Lung (tissue), 17 donors: ENCODE measurements at places on chromosomes 16 and 17. TPM values are rescaled to one million over a fixed set of nuclear protein-coding genes. Genes with fewer than 3 reads are reported as not detected.

Gene ITGAX
- 134 TPM for total RNA-seq

Gene KRTAP9-9
- not detected for total RNA-seq

Gene OTOA
- total RNA-seq: 0.18 TPM

Gene IL17C
- total RNA-seq: not detected

Gene GINS3
- 5.1 TPM for total RNA-seq

Gene CDH16
- 1.7 TPM for total RNA-seq

Gene ZPBP2
- total RNA-seq: not detected

Gene ITGA2B
- total RNA-seq: 9.2 TPM

Gene TEKT3
- 5.4 TPM for total RNA-seq

Gene TEKT1
- total RNA-seq: 18.5 TPM

Gene NPIPA5
- total RNA-seq: not detected

Gene GRAPL
- 3.9 TPM for total RNA-seq

Gene LITAFD
- total RNA-seq: not detected

DNA sequence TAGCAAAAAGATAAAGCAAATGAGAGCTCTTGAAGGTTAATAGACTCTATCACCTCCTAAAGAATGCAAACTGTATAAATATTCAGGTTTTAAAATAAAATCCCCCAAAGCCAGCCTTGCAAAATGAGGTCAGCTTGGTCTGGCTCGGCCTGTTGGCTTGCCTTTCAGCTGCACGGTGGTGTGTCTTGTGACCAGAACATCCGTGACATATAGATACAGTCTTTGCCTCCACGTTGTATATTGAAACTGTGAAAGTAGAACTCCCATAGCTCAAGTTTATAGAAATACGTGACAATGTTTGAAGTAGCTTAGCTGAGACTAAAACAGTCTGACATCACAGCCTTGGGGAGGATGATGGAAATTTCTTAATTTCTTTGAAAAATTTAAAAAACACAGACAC lies 236.6 kb upstream of the MYOCD start:
- no peak for DNase-seq
- no peaks in the 10 kb centered on the region for H3K4me1 ChIP-seq
- H3K27me3 ChIP-seq: no peaks in the 10 kb centered on the region
- no peaks in the 10 kb centered on the region for H3K36me3 ChIP-seq
- no peak overlapping the region for H3K4me3 ChIP-seq

DNA sequence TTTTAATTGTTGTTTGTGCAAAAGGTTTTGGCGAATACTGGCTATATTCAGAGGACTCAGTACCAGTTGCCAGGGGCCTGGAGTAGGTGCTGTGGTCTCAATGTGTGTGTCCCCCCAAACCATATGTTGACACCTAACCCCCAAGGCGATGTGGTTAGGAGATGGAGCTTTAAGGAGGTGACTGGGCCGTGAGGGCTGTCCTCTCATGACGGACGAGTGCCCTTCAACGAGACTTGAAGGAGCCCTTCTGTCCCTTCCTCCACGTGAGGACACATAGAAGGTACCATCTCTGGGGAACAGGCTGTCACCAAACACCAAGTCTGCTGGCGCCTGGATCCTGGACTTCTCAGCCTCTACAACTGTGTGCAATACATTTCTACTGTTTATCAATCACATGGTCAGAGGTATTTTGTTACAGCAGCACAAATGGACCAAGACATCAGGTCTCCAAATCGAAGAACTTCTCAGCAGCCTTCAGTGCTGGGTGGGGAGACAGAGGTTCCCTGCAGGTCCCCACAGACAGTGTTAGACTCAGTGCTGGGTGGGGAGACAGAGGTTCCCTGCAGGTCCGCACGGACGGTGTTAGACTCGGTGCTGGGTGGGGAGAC lies 24.8 kb upstream of the METRNL start:
- no peaks in the 10 kb centered on the region for H3K4me1 ChIP-seq
- no peaks in the 10 kb centered on the region for H3K27me3 ChIP-seq
- H3K4me3 ChIP-seq: no peak overlapping the region
- H3K27ac ChIP-seq: no peak overlapping the region
- peak; percentile 6 for DNase-seq

DNA sequence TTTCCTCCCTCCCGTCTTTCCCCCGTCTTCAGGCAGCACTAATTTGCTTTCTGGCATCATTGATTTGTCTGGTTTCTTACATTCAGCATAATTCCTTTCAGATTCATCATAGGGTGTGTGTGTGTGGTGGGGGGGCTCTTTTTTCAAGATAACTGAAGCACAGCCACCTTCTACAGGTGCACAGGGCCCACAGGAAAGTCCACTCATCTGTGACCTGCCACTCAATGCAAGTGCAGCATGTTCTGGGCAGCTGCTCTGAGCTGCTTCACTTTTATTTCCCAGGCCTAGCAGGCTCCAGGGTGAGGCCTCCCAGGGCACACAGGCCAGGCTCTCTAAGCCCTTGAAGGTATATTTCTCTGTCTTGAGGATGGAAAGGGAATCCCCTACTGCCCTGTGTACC lies 35.2 kb upstream of the MYH10 start:
- no peak overlapping the region for H3K27ac ChIP-seq

- H3K36me3 ChIP-seq: peaks cover 38% of the 10 kb centered on the region
- H3K4me1 ChIP-seq: no peaks in the 10 kb centered on the region
- no peaks in the 10 kb centered on the region for H3K27me3 ChIP-seq
- H3K4me3 ChIP-seq: no peak overlapping the region
These were observed 119.6 kb downstream of the SPAG9 start for GRCh38 chr17:51000835-51001638.

- no peaks in the 10 kb centered on the region for H3K27me3 ChIP-seq
- no peak overlapping the region for H3K4me3 ChIP-seq
- no peaks in the 10 kb centered on the region for H3K36me3 ChIP-seq
- H3K27ac ChIP-seq: no peak overlapping the region
These were observed 42.9 kb downstream of the HAPSTR1 start for GRCh38 chr16:9134306-9134705.

GRCh38 chr17:60167065-60167741 lies 17.4 kb downstream of the CA4 start:
- H3K27ac ChIP-seq: no peak overlapping the region
- no peak overlapping the region for H3K4me3 ChIP-seq
- peaks cover 20% of the 10 kb centered on the region for H3K4me1 ChIP-seq

DNA sequence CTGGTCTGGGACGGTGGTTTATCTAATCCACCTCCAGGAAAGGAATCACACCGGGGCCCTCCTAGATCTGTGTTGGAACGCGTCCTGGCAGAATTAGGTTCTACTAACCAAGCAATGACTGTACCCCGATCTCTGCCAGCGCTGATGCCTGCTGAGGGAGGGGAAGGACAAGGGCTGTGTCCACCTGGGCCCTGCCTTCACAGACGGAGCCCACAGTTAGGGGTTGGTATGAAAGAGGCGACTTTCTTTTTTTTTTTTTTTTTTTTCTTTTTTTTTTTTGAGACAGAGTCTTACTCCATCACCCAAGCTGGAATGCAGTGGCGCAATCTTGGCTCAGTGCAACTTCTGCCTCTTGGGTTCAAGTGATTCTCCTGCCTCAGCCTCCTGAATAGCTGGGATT lies 9.9 kb upstream of the KRT19 start:
- H3K4me3 ChIP-seq: no peak overlapping the region
- no peak for DNase-seq
- H3K4me1 ChIP-seq: no peaks in the 10 kb centered on the region
- no peaks in the 10 kb centered on the region for H3K27me3 ChIP-seq

DNA sequence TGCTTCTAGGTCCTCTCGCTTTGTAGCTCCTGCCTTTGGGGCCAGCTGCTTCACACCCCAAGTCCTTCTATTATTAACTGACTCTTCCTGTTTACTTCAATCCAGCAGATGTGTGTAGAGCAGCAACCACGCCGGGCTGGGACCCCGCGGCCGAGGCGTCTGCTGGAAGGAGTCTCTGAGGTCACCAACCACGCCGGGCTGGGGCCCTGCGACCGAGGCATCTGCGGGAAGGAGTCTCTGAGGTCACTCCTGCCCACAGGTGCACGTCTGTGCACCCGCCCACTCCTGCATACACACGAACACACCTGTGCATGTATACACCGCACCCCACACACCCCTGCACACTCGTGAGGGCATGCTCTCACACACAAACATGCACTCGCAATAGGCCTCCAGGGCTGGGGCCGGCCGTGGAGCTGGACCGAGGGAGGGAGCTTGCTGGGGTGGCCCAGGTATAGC lies 7.8 kb upstream of the TEX19 start:
- H3K4me1 ChIP-seq: peaks cover 4% of the 10 kb centered on the region
- H3K36me3 ChIP-seq: no peaks in the 10 kb centered on the region
- H3K27me3 ChIP-seq: no peaks in the 10 kb centered on the region
- peak; percentile 32 for DNase-seq

GRCh38 chr17:81523402-81524038 lies 4.7 kb upstream of the FSCN2 start:
- H3K36me3 ChIP-seq: no peaks in the 10 kb centered on the region
- no peak overlapping the region for H3K27ac ChIP-seq
- no peak for DNase-seq
- H3K4me1 ChIP-seq: no peaks in the 10 kb centered on the region
- no peaks in the 10 kb centered on the region for H3K27me3 ChIP-seq
- no peak overlapping the region for H3K4me3 ChIP-seq

GRCh38 chr17:55177855-55178217 lies 86.9 kb upstream of the HLF start:
- H3K4me1 ChIP-seq: no peaks in the 10 kb centered on the region
- H3K36me3 ChIP-seq: no peaks in the 10 kb centered on the region
- DNase-seq: no peak
- H3K27me3 ChIP-seq: no peaks in the 10 kb centered on the region
- H3K4me3 ChIP-seq: no peak overlapping the region
- no peak overlapping the region for H3K27ac ChIP-seq

GRCh38 chr17:1640329-1641064 lies 5.0 kb downstream of the SCARF1 start:
- H3K27ac ChIP-seq: peak overlapping the region; percentile 1
- H3K27me3 ChIP-seq: no peaks in the 10 kb centered on the region
- DNase-seq: no peak
- peaks cover 22% of the 10 kb centered on the region for H3K4me1 ChIP-seq

DNA sequence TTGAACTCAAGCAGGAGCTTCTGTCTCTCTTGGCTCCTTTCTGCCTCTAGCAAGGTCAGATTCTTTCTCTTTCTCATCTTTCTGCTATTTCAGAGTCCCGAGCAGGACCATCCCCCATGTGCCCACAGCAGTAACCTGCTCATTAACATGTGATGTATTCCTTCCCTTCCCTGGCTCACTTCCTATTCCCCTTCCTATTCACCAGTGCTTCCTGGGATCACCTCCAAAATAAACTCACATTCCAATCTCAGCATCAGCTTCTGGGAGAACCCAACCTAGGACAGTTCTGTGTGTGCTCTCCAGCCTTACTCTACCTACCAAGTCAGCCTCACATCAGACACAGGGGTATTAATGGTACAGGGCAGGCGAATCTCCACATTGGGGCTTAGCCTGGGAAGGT lies 546.4 kb upstream of the SALL1 start:
- no peak overlapping the region for H3K4me3 ChIP-seq
- no peak for DNase-seq
- H3K36me3 ChIP-seq: no peaks in the 10 kb centered on the region
- no peaks in the 10 kb centered on the region for H3K27me3 ChIP-seq

GRCh38 chr16:24286741-24287405 lies 30.7 kb downstream of the CACNG3 start:
- no peak overlapping the region for H3K4me3 ChIP-seq
- no peaks in the 10 kb centered on the region for H3K27me3 ChIP-seq
- H3K36me3 ChIP-seq: no peaks in the 10 kb centered on the region
- H3K27ac ChIP-seq: no peak overlapping the region

- H3K27ac ChIP-seq: no peak overlapping the region
- H3K36me3 ChIP-seq: no peaks in the 10 kb centered on the region
- no peak overlapping the region for H3K4me3 ChIP-seq
- no peaks in the 10 kb centered on the region for H3K4me1 ChIP-seq
These were observed 25.9 kb upstream of the SMURF2 start for GRCh38 chr17:64687961-64688360.

- H3K27me3 ChIP-seq: peaks cover 7% of the 10 kb centered on the region
- H3K36me3 ChIP-seq: no peaks in the 10 kb centered on the region
- DNase-seq: no peak
These were observed 166.7 kb downstream of the RBFOX3 start for GRCh38 chr17:79444198-79444597.

DNA sequence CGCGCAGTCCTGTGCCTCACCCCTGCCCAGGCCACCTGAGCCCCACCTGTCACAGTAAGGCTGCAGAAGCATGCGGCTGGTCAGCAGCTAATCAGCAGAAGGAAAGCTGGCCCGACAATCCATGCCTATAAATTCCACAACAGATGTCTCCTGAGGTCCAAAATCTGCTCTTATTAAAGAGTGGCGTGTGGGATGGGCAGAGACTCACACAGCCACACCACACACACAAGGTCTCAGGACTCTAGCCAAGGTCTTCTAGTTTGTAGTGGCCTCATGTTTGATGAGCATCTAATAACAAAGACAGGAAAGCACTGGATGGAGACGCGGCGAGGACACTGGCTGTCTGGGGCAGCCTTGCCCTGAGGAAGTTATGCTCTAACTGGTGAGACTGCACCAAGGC lies 55.9 kb downstream of the ANKRD11 start:
- H3K27me3 ChIP-seq: no peaks in the 10 kb centered on the region
- no peak for DNase-seq
- H3K4me3 ChIP-seq: no peak overlapping the region
- H3K36me3 ChIP-seq: no peaks in the 10 kb centered on the region
- H3K27ac ChIP-seq: no peak overlapping the region

- H3K27me3 ChIP-seq: no peaks in the 10 kb centered on the region
- H3K27ac ChIP-seq: no peak overlapping the region
- H3K4me1 ChIP-seq: no peaks in the 10 kb centered on the region
- no peak overlapping the region for H3K4me3 ChIP-seq
- peaks cover 8% of the 10 kb centered on the region for H3K36me3 ChIP-seq
These were observed 12.2 kb upstream of the PPP1R27 start for GRCh38 chr17:81846743-81847689.

DNA sequence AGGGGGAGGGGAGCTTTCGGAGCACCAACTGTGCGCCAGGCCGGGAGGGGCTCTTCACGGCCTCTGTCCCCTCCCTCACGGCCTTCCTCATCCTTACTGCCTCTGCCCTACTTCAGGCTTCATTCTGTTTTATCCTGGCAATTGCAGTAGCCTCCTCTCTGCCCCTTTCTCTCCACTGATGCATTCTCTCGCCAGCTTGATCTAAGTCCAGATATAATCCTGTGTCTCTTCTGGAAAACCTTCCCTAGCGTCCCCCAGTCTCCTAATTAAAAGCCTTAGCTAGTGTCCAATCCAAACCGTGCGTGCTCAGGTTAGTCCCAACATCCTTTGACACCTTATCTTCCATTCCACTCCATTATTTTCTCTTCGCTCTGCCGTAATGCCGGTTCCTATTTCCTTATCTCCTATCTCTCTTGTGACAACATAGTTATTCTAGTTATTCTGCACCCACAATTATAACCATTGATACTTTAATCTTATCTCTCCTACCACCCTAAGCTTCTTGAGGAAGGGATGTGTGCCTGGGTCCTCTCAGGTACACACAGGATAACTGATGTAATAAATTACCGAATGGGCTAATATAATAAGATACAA lies 869 bp downstream of the ZNF48 start:
- H3K27ac ChIP-seq: peak overlapping the region; percentile 71
- peaks cover 27% of the 10 kb centered on the region for H3K4me1 ChIP-seq
